ENCODE measurements at places on chromosomes 7 and 10.

DNA sequence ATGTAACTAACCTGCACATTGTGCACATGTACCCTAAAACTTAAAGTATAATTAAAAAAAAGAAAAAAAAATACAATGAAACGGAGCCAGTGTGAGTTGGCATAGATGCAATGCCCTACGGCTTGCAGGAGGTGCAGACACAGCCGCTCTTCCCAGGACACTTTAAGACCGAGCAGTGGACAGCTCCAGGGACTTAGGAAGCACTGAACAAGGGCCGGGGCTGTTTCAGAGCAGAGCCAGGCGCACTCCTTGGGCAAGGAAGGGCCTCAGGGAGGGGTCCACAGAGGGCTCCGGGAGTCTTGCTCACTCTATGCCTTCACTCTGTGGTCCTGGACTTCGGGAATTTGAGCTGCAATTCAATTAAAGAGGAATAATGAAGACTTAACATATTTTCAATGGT is 355.3 kb downstream of the TCERG1L start:
- no peak for DNase-seq

- no peak for DNase-seq
Observed at GRCh38 chr7:92150450-92151017, 16.3 kb upstream of the CYP51A1 start.

DNA sequence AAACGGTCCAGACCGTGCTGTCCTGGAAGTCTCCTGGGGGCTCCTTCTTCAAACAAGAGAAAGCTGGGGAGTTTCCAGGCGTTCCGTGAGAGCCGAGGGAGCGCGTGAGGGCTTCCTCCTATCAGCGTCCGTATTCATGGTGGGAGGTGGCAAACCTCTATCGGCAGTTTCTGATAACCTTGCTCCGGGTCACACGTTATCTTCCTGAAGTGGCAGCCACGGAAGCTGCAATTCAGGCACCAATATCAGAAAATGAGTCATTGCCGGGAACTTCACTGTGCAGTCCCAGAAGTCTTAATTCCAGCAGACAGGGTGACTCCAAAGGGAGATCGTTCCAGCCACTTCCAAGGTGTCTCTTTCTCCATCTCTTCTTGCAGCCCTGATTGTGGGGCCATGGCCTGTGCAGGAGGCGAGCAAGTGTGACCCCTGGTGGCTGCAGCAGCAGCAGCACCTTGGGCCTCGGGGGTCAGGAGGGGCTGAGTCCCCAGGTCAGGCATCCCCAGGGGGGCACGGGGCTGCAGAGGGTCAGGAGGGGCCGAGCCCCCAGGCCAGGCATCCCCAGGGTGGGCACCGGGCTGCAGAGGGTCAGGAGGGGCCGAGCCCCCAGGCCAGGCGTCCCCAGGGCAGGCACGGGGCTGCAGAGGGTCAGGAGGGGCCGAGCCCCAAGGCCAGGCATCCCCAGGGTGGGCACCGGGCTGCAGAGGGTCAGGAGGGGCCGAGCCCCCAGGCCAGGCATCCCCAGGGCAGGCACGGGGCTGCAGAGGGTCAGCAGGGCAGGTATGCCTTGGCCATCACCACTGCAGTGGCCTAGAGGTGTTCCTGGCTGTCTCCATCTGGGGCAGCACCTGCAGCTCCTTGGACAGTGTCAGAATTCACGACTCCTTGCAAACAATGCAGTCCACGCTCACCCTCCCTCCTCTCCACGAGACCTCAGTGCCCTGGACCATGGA is 538.7 kb downstream of the DNAJB6 start:
- no peak for DNase-seq

- no peak for DNase-seq
Observed at GRCh38 chr7:159099711-159100231, 44.9 kb downstream of the VIPR2 start.

DNA sequence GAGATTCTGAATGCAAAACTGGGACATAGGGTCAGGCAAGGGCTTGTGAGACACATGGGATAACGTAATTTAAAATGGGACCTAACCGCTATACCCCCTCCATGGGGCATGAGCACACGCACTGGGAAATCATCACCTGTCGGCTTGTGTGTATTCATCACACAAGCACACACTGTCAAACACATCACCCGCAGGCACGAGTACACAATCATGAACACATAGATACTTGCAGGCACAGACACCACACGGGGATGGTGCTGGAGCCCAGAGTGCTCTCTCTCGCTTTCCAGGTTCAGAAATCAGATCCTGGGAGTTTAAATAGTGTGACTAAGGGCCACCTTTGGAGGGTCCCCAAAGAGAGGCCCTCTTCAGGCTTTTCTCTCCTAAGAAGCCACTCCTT is 19.6 kb upstream of the TLX1 start:
- DNase-seq = no peak

- no peak for DNase-seq
Observed at GRCh38 chr10:113386005-113386404, 166.8 kb upstream of the HABP2 start.

DNA sequence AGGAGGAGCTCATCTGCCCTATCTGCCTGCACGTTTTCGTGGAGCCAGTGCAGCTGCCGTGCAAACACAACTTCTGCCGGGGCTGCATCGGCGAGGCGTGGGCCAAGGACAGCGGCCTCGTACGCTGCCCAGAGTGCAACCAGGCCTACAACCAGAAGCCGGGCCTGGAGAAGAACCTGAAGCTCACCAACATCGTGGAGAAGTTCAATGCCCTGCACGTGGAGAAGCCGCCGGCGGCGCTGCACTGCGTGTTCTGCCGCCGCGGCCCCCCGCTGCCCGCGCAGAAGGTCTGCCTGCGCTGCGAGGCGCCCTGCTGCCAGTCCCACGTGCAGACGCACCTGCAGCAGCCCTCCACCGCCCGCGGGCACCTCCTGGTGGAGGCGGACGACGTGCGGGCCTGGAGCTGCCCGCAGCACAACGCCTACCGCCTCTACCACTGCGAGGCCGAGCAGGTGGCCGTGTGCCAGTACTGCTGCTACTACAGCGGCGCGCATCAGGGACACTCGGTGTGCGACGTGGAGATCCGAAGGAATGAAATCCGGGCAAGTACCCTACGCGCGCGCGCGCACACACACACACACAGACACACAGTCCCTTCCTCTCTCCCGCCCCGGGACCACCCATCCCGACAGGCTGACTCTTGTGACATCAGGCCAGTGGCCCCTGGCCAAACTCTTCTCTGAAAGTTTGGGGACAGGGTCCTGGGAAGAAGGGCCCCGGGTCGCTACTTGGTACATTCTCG is 538 bp downstream of the TRIM8 start:
- no peak for DNase-seq

GRCh38 chr7:139718859-139719258 is 58.9 kb downstream of the HIPK2 start:
- DNase-seq = no peak

DNA sequence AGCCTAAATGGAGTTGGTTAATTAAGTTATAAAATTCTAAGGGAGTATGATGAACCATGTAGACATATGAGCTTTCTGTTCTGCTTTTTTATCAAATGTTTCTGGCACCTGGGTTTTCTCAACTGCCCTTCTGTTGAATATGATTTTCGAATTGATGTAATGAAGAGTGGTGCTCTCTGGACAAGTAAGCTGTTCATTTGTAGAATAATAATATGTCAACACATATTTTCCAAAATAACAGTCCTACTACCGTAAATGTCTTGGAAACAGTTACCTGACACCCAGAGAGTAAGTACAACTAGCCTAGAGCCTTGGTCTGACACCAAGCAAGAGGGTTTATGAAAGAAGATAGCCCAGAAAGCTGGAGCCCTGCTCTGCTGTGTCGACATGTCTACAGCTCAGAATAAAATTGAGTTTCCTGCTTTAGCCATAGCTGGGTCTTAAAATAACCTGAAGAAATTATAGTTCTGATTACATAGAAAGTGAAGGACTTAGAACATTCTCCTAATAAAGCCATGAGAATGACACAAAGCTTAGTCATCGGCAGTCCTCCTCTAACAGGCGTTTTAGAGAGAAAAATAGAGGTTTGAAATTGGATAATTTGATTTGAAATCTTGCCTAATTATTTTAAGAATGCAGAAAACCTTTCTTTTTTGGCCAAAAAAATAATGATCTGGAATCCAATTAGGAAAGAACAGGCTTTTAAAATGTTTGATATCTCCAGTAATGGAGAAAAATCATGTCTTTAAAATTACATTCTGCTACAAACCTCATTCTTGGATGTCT is 25.1 kb downstream of the HDAC9 start:
- DNase-seq = peak; percentile 22

- no peak for DNase-seq
Observed at GRCh38 chr7:92740700-92741126, 95.7 kb downstream of the CDK6 start.

GRCh38 chr10:28811639-28812349 is 134.5 kb downstream of the BAMBI start:
- DNase-seq = no peak

DNA sequence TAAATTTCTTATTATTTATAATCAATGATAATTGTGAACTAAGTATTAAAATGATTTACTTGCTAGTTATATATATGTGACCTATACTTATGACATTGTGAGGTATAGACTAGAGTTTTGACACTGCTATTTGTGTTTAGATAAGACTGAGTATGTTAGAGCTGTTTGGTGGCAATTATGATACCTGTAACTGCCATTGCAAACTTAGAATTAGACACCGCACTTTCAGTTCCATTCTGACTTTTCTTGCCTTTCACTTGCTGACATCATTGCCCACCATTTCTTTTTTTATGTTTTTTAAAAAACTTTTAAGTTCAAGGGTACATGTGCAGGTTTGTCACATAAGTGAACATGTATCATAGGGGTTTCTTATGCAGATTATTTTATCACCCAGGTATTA is 214.5 kb downstream of the MBL2 start:
- DNase-seq = no peak

DNA sequence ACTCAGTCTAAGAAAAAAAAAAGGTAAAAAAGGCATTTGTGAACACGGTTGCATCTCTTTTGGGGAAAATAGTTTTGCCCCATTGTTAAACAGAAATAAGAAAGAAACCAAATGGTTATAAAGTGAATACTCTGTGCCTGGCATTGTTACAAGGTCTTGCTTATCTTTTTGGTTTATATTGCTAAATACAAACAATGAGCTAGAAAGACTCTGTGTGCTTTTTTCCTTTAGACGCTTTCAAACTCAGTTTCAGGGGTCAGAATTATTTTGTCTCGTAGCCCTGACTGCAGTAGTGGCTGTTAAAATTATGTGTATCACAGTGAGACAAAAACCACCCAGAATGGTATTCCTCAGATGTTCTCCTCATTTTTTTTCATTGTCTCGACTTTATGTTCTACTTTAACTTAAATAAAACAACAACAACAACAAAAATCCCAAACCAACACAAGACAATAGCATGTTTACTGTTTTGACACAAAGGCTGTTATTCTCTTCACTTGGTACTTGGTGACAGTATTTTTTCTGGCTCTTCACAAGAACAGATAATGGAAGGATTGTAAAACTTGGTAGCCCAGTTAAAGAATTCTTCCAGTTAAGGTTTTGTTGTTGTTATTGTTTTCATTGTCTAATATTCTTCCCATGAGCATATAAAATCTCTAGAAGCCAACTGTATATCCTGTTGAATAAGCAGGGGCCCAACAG is 190.1 kb downstream of the PLXDC2 start:
- DNase-seq = no peak

DNA sequence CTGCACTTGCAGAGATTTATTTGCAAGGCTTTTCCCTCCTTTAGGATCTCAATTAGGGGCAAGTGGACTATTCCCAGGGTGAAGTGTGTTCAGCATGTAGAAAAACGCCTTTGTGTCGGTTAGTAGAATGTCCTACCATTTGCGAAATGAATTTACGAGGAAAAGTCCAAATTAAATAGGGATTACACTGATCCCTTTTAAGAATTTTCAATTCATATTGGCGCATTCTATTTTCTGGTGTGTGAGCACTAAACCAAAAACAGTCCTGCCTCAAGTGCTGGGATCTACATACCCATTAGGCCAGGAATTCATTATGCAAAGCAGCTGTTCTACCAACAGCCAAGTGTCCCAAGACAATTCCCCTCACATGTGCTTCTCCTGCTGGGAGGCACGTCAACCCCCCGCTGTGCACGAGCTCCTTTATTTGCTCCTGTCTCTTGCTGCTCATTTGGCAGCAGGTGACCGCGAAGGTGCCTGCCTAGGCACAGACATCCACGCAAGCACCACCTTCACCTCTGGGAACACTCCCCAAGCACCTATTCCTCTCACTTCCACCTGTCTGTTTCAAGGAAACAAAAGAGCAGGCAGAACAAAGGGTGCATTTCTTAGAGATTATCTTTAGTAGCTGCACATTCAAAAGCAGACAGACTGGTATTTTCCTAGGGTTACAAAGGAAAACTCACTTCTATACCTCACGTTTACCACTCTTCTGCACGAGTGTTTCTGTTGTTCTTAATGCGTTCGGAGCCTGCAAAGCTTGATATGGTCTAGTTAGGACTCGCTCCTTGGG is 134.6 kb upstream of the FGFR2 start:
- no peak for DNase-seq

- DNase-seq = no peak
Observed at GRCh38 chr10:31466313-31466712, 147.3 kb downstream of the ZEB1 start.

- no peak for DNase-seq
Observed at GRCh38 chr10:36739884-36740445, 385.4 kb upstream of the ANKRD30A start.

GRCh38 chr7:23490357-23491135 is 20.3 kb upstream of the IGF2BP3 start:
- no peak for DNase-seq

- peak; percentile 84 for DNase-seq
Observed at GRCh38 chr10:11197266-11197712, 179.6 kb downstream of the CELF2 start.

DNA sequence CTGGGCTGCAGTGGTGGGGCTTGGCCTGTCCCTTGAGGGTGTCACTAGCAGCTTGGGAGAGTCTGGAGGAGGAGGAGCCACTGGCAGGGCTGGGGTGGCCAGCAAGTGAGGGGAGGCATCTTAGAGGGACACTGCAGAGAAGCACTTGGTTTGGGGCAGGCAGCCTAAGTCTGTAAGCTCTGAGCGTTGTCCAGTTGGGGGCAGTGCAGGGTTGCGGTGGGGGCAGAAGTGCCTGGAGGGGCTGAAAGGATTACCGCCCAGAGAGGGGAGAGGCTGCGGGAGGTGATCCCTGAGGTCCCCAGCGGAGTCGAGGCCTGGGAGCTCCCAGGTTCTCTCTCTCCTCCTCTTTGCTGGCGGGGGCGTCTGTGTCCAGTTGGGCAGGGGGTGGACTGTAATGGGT is 7.4 kb downstream of the ADCYAP1R1 start:
- DNase-seq = no peak

- DNase-seq = no peak
Observed at GRCh38 chr10:114708717-114709335, 50.8 kb upstream of the ABLIM1 start.

- DNase-seq = no peak
Observed at GRCh38 chr7:156906200-156906649, 13.2 kb upstream of the LMBR1 start.

DNA sequence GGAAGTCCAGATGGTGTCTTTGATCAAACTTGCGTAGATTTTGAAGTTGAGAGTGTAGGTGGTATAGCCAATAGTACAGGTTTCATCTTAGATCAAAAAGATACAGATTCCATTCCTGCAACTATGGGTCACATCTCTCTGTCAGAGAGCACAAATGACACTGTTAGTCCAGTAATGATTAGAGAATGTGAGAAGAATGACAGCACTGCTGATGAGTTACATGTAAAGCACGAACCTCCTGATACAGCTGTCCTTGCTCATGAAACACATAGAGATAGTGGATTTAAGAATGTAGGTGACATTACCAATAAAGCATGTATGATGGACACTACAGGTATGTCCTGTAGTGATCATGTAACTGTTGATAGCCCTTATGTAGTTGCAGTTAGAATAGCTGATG is 59.1 kb downstream of the LOXL4 start:
- no peak for DNase-seq

All from foreskin melanocyte (primary cell).